Uterine smooth muscle cell (primary cell): ENCODE measurements at places on chromosomes 1 and 21. TPM values are rescaled to one million over a fixed set of nuclear protein-coding genes. Genes with fewer than 3 reads are reported as not detected.

Gene FAM3B
- total RNA-seq = not detected in 2 replicates

Gene EPHX1
- total RNA-seq = 8.0 and 21.7 TPM in 2 replicates

Gene CDC7
- 2.9 and 15.5 TPM in 2 replicates for total RNA-seq

Gene C8A
- not detected in 2 replicates for total RNA-seq

Gene KMO
- under 0.01 TPM in 1 of 2 replicates, not detected in the other for total RNA-seq
